ENCODE measurements at places on chromosomes 16 and 17.
A peak's percentile ranks its signal among the peaks of the same experiment; 100 is the strongest.

GRCh38 chr17:81245665-81246342 is 6.7 kb downstream of the NDUFAF8 start:
- no peak for DNase-seq

DNA sequence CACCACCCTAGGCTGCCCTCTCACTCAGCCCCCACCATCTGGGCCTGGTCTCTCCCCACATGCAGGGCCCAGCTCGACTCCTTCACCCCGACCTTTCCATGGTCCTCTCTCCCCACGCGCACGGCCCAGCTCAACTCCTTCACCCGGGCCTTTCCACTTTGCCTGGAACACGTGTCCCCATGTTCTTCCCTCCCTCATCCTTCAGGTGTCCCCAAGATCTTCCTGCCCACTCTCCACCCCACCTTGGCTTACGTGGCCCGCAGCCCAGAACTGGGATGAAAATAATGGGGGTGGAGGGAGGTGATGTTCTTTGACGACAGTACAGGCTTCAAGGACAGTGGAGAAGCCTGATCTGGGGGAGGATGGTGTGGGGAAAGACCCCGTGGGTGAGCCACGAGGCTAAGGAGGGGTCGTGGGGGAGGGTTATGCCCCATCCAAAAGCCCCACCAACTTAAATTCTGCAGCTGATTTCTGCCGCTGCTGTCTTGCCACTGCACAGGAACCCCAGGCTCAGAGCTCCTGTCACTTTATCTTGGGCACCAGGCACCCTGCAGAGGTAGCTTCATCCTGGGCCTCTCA is 9.9 kb upstream of the MEAK7 start:
- no peak for DNase-seq

DNA sequence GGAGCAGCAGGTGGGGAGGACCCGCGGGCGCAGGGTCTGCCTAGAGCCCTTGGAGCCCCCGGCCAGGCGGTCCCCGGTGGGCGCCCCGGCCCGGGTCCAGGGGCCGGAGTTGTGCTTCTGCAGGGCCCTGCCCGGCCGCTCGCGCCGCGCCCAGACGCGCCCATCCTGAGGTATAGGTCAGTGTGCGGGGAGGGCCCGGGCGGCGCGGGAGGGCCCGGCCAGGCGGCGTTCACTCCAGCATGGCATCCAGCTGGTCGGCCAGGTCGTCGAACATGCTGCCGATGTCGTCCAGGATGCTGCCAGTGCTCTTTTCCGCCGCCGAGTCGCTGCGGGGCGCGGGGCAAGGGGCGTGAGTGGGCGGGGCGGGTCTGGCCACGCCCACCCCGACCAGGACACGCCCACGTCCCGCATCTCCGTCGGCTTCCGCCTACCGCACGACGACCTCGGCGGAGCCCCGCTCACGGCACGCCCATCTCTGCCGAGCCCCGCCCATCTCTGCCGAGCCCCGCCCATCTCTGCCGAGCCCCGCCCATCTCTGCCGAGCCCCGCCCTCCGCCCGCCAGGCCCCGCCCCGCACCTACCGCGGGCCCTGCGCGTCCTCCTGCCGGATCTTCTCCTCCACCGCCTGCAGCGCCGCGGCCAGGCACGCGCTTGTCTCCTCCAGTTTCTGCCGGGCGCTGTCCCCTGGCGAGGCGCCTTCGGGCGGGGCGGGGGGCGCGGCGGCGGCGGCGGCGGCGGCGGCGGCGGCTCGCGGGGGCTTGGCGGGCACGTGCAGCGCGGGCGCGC is 17.9 kb downstream of the CASKIN1 start:
- no peak for DNase-seq

DNA sequence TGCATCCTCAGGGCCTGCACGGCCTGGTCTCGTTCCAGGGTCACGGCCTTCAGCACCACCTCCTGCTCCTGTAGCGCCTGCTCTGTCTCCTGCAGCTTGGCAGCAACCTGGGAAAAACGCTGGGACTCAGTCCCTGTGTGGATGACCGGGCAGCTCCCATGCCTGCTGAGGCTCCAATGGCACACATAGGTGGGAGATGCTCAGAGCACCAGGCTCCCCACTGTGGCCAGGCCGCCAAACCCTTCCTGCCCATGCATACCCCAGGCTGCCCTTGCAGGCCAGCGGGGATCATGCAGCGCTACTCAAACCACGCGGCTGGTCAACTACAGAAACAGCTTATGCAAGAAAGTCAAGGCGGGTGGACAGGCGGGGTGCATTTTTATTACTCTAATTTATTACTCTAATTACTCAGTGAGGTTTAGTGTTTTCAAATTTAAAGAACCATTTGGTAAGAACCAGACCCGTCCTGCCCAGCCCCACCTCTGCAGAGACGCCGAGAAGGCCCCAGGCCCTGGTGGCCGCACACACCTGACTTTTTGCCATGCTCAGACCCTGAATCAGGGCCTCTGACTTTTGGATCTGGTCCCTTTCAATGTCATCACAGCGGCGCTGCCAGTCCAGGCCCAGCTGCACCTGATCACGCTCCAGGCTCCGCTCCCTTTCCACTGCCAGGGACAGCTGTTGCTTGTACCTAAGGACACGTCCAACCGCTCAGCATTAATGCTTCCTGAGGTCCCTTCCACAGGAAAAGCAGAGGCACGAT is 34.0 kb downstream of the CCDC57 start:
- DNase-seq = no peak

DNA sequence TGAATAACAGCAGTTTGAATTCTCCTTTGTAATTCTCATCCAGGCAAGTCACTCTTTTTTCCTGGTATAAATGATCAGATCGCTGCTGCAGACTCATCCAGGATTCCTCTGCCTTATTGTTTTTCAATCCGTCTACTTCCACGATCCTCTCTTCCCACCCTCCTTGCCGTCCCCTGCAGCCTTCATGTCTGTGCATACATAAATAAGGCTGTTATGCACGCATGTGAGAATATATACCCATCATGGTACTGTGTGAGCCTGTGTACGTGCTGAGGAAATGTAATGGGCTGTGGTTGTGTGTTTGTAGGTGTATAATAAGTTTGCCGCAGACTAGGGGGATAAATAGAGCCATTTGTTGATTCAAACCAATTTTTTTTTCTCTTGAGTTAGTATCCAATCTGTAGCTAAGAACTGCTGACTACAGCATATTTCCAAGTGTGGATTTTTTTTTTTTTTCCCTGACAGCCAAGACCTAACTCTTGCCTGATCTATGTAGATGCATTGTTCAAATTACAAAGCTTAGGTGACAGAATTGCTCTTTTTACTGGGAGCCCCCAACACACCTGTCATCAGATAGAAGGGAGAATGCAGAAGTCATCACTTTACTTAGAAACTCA is 62.2 kb downstream of the RBFOX1 start:
- DNase-seq = no peak

- no peak for DNase-seq
These were observed 2.0 kb upstream of the UNKL start for GRCh38 chr16:1416521-1416941.

DNA sequence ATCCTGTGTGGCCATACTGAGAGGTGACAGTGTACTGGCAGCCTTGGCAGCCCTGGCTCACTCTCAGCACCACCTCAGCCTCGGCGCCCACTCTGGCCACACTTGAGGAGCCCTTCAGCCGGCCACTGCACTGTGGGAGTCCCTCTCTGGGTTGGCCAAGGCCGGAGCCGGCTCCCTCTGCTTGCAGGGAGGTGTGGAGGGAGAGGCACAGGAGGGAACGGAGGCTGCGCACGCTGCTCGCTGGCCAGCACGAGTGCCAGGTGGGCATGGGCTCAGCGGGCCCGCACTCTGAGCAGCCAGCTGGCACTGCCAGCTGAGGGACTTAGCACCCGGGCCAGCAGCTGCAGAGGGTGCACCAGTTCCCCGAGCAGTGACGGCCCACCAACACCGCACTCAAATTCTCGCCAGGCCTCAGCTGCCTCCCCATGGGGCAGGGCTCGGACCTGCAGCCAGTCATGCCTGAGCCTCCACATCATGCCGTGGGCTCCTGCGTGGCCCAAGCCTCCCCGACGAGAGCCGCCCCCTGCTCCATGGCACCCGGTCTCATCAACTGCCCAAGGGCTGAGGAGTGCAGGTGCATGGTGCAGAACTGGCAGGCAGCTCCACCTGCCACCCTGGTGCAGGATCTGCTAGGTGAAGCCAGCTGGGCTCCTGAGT is 184.4 kb upstream of the TOX3 start:
- no peak for DNase-seq

GRCh38 chr16:49530427-49530970 is 156.9 kb downstream of the C16orf78 start:
- no peak for DNase-seq

GRCh38 chr17:17609121-17609520 is 17.6 kb upstream of the PEMT start:
- DNase-seq = no peak

DNA sequence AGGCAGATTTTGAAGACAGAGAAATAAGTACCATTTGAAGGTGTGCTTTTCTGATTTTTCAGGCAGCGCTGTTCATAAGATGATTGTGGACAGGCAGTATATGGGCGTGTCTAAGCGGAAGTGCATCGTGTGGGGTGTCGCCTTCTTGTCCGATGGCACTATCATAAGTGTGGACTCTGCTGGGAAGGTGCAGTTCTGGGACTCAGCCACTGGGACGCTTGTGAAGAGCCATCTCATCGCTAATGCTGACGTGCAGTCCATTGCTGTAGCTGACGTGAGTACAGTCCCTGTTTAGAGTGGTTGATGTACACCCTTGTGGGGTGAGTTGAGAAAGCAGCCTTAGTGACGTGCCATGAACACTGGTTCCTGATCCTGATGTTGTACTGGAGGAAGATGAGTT is 10.7 kb downstream of the UTP4 start:
- no peak for DNase-seq

DNA sequence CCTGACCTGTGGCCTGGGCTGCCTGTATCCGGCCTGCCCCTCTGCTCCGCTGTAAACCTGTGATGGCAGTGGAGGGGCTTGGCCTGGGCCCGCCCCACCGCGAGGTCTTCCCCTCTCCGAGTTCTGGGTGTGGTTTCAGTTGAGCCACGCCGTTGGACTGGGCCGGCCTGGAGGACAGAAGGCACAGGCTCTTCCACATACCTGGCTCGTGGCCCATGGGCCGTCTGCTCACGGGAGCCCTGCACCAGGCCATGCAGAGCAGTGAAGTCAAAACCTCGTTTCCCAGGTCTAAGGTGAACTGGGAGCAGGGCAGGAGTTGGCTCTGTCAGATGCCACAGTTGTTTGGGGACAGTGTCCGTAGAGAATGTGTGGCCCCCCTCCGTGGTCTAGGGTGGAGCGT is 5.6 kb upstream of the RNPS1 start:
- no peak for DNase-seq

GRCh38 chr16:12340151-12340733 is 363.7 kb downstream of the SNX29 start:
- DNase-seq = no peak

DNA sequence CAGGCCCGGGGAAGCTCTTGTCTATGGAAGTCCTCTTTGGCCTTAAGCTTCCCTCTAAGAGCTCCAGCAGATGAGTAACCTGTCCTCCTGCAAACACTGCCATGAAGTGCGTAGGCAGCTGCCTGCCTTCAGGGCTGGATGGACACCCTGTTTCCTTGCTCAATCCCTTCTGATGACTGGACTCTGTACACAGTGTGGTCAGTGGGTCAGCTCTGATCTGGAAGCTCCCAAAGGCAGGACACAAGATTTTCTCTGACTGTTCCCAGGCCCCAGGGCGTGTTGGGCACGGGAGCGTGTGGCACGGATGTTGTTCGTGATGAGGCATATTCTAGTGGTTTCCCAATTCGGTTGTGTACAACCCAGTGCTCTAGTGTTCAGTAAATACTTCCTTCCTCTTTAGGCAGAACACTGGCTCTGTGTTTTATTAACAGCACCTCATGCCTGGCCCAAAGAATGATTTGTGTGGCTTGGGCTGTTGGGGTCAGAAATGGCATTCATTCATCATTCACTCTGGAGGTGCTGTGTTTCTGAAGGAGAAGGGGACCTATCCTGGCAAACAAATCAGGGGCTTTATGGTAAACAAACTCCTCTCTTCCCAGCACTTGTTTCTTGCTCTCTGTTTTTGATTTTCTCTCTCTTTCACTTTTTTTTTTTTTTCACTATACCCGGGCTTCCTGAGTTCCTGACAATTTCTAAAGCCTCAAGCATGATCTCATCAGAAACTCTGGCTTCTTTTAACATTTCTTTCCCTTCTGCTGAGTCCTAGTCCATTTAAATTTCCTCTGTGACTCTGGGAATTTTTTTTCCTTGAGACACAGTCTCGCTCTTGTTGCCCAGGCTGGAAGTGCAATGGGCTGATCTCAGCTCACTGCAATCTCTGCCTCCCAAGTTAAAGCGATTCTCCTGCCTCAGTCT is 12.0 kb upstream of the RNF157 start:
- no peak for DNase-seq

GRCh38 chr17:28404812-28405570 is 1.0 kb downstream of the SLC46A1 start:
- no peak for DNase-seq

GRCh38 chr17:48125829-48126531 is 18.4 kb downstream of the SNX11 start:
- no peak for DNase-seq

DNA sequence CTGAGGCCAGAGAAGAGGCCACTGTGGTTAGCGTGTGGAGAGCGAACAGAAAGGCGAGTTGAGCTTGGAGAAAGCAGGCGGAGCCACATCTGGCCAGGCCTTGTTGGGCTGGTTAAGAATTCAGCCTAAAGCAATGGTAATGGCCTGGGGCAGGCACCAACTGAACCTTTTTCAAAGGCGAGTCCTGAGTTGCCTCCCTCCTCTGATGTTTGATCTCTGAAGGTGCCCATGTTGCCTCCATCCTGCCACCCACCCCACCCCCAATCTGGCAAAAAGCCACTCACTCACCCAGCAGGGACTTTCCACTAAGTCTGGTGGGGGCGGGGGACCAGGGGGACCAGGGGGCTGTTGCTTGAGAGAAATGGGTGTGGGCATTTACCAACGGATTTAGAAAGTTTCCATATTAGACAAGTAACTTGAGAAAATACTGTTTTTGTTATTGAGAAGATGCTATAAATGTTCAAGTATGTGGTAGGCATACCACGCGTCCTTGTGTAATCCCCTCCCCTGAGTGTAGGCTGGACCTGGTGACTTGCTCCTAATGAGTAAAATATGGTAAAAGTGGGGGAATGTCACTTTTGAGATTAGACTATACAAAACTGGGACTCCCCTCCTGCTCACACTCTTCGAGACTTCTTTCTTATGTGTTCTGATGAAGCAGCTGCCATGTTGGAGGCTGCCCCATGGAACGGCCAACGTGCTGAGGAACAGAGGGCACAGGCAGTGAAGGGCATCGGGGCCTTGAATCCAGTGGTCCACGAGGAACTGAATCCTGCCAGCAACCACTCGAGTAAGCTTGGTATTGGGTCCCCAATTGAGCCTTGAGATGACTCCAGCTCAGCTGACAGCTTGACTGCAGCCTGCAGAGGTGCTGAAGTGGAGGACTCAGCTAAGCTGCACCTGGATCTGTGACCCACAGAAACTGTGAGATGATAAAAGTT is 29.9 kb upstream of the TNS4 start:
- peak; percentile 37 for DNase-seq

- DNase-seq = no peak
These were observed 59.8 kb downstream of the ANKFN1 start for GRCh38 chr17:56213031-56213430.

- DNase-seq = no peak
These were observed 11.1 kb downstream of the NLRC5 start for GRCh38 chr16:57000271-57001025.

DNA sequence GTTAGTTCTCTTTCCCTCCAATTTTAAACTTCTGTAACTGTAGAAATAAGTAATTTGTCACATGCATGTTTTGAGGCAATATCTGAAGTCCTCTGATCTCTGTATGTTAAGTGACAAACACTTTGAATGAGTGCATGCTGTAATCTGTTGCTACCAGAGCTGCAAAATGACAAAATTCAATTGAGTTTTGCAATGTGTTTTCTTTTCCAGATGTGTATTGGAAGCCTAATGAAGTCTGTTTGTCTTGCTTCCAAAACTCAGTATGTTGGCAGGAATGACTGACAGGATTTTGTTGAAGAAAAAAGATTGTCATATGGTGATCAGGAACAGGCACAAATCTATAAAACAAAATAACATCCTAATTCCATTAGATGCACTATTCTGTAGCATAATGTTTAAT is 561.6 kb upstream of the CDH8 start:
- DNase-seq = no peak
